ENCODE measurements at places on chromosomes 1 and 21. TPM values are rescaled to one million over a fixed set of nuclear protein-coding genes. Genes with fewer than 3 reads are reported as not detected.

Gene CD5L
- total RNA-seq: not detected

Gene LMX1A
- total RNA-seq: 1.3 TPM

Gene RPS27
- 3,226 TPM for total RNA-seq

Gene CACNA1S
- not detected for total RNA-seq

Gene AADACL3
- total RNA-seq: not detected

Gene MROH7
- 0.66 TPM for total RNA-seq

Gene BARHL2
- not detected for total RNA-seq

Gene HSPA6
- total RNA-seq: 5.3 TPM

Gene MTARC2
- total RNA-seq: 11.7 TPM

Gene KCND3
- 5.9 TPM for total RNA-seq

Gene VWA5B1
- total RNA-seq: 0.29 TPM

Gene TP73
- not detected for total RNA-seq

Gene PRAMEF12
- total RNA-seq: not detected

Gene HLX
- total RNA-seq: 5.0 TPM

Gene LRRC39
- total RNA-seq: 1.9 TPM

Gene RNU1-3
- total RNA-seq: under 0.01 TPM

Measured in breast epithelium (tissue), 4 donors.